ENCODE measurements at places on chromosomes 2 and 18.

GRCh38 chr2:236671896-236672562 is 102.4 kb downstream of the ACKR3 start:
- DNase-seq: no peak

DNA sequence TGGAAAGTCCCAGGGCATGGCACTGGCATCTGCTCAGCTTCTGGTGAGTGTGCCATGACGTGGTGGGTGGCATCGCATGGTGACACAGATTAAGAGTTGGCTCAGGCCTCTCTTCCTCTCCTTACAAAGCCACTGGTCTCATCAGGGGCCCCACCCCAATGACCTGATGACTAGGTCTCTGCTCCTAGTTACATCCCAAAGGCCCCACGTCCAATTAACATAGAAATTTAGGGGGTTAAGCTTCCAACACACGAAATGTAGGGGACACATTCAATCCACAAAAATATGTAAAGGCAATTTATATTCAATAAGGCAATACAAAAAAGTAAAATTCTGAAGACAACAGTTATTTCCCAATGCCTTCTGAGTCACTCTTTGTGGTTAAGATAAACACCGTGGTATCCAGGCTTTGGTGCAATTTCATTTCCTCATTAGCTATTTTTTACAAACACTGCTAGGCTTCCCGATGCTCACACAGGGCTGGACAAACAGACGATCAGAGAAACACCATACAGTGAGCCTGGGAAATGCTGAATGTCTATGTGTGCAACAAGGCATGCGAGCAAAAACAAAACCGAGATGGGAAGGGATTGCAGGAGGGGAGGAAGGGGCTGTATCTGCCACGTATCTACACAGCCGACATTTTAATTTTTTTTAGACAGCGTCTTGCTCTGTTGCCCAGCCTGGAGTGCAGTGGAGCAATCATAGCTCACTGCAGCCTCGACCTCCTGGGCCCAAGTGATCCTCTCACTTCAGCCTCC is 67.2 kb downstream of the MBP start:
- peak; percentile 54 for DNase-seq

- no peak for DNase-seq
These were observed 480.4 kb downstream of the KCNJ3 start for GRCh38 chr2:155178921-155179320.

DNA sequence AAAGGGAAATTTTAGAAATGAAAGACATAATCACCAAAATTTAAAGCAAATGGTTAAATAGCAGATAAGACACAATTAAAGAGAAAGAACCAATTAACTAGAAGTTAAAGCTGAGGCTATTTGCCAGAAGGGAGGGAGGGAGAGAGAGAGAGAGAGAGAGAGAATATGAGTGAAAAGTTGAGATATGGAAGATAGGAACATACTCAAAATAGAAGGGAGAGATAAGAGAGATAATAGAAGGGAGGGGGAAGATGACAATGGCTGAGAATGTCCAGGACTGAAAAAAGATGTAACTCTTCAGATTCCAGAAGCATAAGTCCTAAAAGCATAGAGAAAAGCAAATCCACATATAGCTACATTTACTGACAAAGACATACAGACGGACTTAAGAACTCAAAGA is 17.1 kb upstream of the AAK1 start:
- DNase-seq: no peak

DNA sequence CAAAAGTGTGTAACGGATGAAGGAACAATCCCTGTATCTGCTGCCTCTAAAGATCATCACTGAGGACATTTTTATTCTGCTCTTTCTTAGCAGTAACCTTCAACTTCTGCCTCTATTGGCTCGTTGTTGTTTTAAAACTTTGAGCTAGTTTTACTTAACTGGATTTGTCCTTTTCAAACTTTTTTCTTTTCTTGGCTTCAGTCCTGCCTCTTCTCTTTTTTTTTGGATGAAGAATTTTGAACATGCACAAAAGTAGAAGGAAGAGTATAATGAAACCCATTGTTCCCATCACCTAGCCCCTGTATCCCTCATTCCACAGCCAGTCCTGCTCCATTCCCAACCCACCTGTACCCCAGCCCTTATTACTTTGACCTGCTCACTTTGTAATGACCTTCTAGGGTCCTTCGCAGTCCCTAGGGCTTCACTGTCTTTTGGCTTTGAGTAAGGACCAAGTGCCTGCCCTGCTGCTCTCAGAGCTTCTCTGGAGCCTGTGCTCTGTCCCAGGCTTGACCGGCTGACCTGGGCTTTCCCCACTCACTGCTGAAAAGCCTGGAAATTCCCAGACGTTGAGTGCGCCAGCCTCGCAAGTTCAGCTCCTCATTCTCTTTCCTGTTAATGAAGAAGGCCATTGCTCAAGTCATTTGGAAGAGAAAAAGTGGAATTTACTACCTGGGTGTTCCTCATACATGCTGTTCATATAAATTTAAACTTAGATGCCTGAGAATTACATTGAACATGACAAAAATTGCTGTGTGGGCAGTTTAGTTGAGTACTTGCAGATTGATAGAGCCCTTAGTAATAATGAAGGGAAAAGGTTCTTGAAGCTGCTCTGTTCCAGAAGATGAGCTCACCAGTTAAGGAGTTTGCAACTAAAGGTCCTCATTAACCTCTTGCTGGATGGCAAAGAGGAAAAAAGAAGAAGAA is 149.3 kb upstream of the ALPP start:
- DNase-seq: no peak

GRCh38 chr2:227057060-227057459 is 106.9 kb downstream of the COL4A4 start:
- no peak for DNase-seq

DNA sequence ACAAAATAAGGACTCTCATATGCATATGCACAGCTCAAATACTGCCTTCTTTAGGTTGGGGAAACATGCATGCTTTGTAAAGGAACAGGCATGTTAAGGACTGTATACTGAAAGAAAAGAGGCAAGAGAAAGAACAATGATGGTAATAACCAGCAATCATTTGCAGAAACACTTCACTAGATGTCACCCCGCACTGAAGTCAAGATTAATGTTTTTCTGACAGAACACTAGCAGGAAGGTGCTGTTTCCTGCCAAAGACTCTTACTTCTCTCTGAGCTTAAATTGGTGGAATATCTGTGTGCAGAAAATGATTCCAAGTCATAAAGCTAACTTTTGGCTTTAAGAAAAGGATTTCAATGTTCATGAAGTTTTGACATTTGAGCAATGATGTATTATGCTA is 19.3 kb upstream of the CSRNP3 start:
- DNase-seq: no peak

GRCh38 chr2:59866436-59866835 is 687.0 kb downstream of the BCL11A start:
- no peak for DNase-seq

DNA sequence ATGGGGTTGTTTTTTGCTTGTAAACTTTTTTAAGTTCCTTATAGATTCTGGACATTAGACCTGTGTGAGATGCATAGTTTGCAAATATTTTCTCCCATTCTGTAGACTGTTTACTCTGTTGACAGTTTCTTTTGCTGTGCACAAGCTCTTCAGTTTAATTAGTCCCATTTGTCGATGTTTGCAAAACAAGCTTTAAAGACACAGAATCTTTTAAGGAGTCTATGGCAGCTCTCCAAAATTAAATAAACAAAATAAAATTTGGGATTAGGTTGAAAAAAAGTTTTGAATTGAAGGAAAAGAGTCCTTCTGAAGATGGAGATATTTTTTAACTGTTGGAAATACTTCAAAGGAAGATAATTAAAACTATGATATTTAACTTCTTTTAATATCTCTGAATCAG is 88.8 kb downstream of the MAP3K20 start:
- no peak for DNase-seq

DNA sequence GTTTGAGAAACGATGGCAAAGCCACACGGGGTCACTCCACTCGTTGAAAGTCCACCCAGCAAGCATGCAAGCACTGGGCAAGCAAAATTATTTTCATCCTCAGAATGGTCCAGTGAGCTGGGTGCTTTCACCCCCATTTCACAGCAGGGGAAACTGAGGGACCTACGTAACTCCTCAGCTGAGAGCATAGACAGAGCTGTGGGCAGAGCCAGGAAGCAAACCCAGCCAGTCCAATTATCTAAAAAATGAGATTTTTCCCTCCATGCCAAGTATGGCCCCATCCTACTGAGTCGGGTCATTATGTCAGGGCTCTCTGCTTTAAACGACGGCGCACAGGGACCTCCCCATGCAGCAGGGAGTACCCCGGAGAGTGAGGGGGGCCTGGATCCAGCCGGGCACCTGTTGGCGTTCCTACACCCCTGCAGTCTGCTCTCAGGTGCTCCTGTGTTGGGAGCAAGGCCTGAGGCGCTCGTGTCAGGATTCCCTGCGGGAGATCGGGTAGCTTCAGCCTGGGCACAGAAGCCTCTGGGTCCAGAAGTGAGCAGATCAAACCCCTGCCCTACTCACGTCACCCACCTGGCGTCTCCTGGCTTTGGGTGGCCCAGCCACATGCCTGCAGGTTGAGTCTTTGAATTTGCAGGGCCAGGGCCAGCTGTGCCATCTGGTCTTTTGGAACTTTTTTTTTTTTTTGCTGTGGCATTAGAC is 17.3 kb downstream of the TWIST2 start:
- DNase-seq: no peak

GRCh38 chr2:221241072-221241471 is 331.0 kb downstream of the EPHA4 start:
- DNase-seq: no peak
